Stimulated activated CD4-positive, alpha-beta T cell treated with anti-CD3 and anti-CD28 coated beads, TNF-alpha, amount 100 ng/mL, for 24 hours (primary cell): ENCODE measurements at places on chromosomes 1 and 21.

- no peak for DNase-seq
These were observed 78.6 kb downstream of the SYT6 start for GRCh38 chr1:114075105-114075504.

DNA sequence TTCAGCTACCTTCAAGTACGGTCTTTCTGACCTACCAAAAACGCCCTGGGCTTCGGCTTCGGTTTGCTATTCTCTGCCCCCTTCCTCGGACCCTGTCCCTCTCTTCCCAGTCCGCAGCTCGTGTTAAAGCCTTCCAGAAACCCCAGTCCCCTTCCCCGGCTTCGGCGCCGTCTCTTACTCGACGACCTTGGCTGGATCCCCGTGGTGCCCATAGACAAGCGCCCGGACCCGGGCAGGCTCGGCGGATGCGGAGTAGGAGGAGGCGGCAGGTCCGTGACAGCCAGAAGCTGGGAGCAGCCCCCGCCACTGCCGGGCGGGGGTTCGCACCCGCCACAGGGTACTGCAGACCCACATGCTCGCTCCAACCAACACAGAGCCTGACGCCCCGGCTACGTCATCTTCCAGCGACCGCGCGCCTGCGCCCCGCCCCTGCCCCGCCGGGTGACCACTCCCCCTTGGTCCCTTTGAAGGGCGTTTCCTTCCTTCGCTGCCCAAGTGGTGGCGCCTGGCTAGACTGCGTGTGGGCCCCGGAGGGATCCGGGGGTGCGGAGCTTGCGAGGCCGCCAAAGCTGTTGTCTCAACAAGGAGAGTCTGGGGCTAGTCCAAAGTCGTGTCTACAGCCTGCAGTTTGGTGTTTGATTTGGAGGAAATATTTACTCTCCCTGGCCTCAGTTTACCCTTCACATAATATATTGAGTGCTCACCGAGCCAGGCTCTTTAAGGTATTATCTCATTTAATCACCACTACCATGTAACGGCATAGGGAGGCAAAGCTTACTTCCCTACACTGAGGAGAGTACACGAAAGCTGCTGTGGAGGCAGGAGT lies at the start of gene MECR:
Gene MECR (minus strand): TSS at position 382 of the 826 bp plus-strand sequence. CDS start 28 bp downstream, at position 354.
- DNase-seq, result peak; percentile 92

- no peak for DNase-seq
These were observed 46.7 kb downstream of the SMYD3 start for GRCh38 chr1:246460406-246460805.

DNA sequence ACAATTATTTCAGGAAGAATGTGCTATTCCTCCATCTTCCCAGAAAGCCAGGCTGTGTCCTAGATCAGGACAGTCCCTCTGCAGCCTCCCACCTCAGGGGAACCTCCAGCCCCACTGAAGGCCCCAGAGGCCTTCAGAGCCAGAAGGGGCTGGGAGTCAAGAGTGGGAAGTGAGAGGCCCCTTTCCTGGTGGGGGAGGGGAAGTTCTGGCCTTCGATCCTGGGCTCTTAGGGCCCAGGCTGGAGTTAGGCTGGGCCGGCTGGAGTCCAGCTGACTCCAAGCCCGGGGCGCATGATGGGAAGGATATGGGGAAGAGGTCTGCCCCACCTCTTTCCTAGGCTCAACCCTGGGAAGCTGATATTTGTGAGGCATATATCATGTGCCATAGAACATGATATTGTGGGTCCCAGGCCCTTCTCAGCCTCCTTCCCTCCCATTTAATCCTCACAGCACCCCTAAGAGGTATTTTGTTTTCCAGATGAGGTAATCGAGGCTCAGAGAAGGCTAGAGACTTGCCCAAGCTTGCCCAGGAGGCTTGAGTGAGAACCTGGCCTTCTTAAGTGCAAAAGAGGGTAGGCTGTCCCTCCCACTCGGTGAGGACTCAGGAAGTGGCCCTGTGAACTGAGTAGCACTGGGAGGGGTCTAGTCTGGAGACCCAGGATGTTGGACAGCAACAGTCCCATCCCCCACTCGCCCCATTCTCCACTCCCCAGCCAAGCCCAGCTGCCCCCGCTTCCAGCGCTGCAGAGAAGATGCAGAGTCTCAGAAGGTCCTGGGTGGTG lies 18.6 kb upstream of the HSPG2 start:
- DNase-seq, result no peak
